NCI-H1105 (cell line): ENCODE measurements at places on chromosomes 7 and 10.

DNA sequence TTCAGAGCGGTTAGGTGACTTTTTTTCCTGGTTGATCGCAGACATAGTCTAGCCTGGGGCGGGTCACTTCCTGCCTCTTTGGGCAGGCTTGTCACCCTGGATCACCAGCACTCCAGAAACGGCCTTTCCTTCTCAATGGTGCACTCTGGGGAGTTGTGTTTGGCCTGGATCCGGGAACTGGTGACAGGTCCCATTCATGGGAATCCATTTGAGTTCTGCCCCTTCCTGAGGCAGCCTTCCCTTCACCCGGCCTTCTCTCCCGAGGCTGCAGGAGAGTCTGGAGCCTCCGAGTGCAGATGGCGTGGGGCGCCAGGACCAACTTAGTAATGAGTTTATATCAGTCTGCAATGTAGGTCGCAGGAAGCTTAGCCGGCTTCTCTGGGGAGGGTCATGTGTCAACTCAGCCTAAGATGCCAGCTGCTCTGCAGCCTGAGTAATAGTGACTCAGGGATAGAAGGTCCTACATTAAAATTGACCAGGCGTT lies 54.2 kb downstream of the TACR2 start:
- DNase-seq, result no peak

DNA sequence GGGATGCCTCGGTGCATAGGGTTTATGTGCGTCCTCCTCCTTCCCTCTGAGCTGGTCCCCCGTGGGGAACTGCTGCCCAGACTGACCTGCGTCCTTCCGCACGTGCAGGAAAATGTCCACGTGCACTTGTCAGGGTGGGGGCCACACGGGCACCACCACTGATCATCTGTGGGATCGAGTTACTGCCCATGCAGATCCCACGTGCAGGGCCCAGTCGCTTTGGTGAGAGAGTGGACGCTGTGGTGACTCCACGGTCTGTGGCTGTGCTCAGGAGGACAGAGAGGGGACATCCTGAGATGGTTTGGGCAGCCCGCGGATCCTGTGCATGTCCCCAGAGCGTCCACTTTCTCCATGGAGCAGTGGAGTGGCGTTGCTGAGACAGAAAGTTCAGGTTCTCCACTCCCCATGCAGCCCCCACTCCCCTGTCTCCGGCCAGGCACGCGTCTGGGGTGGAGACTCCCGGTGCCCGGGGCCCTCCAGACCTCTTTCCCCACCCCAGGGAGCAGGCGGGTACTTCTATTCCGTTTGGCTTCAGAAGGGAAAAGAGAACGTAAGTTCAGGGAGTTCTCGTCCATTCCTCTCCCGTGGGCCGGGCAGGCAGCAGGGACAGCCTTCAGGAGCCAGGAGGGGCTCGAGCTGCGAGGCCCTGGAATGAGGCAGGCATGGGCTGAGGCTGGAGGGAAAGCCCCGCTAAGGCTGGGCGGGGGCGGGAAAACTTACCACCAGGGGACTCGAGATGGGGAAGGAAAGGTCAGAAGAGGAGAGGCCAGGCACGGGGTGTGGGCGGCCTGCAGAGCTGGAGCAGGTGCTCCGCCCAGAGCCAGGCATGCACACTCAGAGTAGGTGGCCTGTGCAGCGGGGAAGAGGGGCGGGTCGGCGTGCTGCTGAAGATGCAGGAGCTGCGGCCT lies 59.9 kb downstream of the EGFR start:
- no peak for DNase-seq

DNA sequence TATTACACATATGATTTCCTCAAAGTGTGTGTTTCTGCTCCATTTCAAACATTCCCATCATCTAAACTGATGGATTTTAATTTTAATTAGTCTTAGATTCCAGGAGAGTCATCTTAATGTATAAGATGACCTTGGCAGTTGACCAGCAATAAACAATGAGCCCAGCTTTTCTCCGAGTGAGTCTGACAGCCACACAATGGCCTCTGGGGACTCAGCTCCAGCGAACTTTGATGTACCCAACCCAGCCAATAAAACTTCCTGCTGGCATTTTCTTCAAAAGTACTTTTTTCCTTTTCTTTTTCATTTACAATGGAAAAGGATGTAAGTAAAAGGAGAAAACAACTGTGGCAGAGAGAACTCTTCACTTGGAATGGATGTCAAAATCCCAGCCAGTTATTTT lies 139.1 kb upstream of the CTBP2 start:
- DNase-seq, result no peak

DNA sequence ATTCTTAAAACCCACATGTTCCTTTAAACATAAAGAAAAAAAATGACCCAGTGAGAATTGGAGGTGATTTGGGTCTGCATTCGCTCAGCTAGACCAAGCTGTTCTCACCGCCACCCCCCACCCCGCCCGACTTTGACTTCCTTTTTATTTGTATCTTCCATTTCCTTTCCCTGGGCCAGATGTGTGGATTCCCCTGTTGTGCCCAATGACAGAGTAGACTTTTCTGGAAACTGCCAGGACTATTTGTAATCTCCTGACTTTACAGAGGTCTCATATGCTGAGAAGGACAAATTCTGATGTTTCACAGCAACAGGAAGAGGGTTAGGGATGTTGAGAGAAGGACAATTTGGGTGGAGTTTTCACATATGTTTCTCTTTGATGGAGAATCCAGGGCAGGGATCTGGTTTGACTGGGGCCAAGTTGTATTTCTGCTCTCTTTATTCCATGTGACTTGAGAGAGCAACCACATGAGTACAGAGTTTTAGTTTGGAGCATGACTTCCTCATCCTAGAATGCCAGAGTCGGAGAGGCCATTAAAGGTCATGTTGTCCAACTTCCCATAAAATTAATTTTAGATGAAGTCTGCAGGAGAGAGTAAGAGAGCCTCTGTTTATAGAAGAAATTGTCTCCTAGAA lies 1023.2 kb downstream of the LRMDA start:
- no peak for DNase-seq

DNA sequence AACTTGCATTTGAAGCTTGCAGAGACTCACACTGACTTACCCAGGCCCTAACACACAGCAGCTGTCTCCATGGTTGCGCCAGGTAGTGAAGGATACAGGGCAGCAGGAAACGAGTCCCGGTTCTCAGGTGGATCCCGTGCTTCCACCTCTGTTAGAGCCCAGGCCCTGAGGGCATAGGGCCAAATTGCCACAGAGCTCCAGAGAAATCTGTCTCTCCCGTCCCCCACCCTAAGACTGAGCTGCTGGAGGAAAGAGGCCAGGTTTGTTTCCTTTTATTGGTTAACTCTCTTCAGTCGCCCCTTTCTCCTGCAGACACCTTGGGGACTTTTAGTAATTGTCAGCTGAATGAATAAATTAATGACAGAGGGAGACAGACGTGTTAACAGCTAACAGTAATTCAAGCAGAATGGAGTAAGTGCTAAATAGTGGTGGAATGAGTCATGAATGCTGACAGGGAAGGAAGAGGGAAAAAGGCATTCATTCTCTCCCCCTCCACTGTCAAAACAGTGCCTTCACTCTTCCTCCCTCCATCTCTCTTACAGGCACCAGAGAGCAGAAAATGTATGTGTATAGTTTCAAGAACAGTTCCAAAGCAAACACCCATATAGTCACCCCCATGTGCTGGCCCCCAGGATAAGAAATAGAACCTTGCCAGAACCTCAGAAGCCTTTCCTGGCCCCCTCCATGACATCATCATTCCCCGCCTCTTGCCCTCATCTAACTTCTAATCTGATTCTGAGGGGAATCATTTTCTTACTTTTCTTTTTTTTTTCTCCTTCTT lies 16.8 kb upstream of the DLG5 start:
- DNase-seq, result no peak

- DNase-seq, result no peak
These were observed 70.2 kb downstream of the CAV1 start for GRCh38 chr7:116595063-116595462.

- no peak for DNase-seq
These were observed 6.7 kb downstream of the CEP55 start for GRCh38 chr10:93503075-93503474.
